Naive thymus-derived CD8-positive, alpha-beta T cell (primary cell): ENCODE measurements at places on chromosomes 7 and 10. TPM values are rescaled to one million over a fixed set of nuclear protein-coding genes. Genes with fewer than 3 reads are reported as not detected.

The DNA2 gene
- 9.8 TPM for total RNA-seq

GRCh38 chr7:151795168-151795811, 81.6 kb downstream of the PRKAG2 start:
- H3K27ac ChIP-seq, result no peak overlapping the region
- peaks cover 12% of the 10 kb centered on the region for H3K4me1 ChIP-seq
- no peak for DNase-seq
- H3K27me3 ChIP-seq, result no peaks in the 10 kb centered on the region

- H3K4me1 ChIP-seq, result peaks cover 89% of the 10 kb centered on the region
- no peaks in the 10 kb centered on the region for H3K27me3 ChIP-seq
- H3K36me3 ChIP-seq, result no peaks in the 10 kb centered on the region
- peak overlapping the region; percentile 99 for H3K27ac ChIP-seq
- peak overlapping the region; percentile 98 for H3K4me3 ChIP-seq
Observed at GRCh38 chr10:68334672-68335467, 2.1 kb upstream of the PBLD start.

GRCh38 chr7:117126676-117127075, 173.4 kb downstream of the ST7 start:
- H3K4me1 ChIP-seq, result no peaks in the 10 kb centered on the region
- no peaks in the 10 kb centered on the region for H3K36me3 ChIP-seq
- H3K4me3 ChIP-seq, result no peak overlapping the region
- H3K27me3 ChIP-seq, result no peaks in the 10 kb centered on the region

The ACADSB gene
- total RNA-seq, result 46.3 TPM

The TRIM74 gene
- 8.3 TPM for total RNA-seq

GRCh38 chr10:91229683-91230082, 9.2 kb downstream of the PCGF5 start:
- DNase-seq, result no peak
- no peaks in the 10 kb centered on the region for H3K27me3 ChIP-seq
- peaks cover 28% of the 10 kb centered on the region for H3K4me1 ChIP-seq
- H3K36me3 ChIP-seq, result peaks cover 26% of the 10 kb centered on the region

The PRR15 gene
- not detected for total RNA-seq

DNA sequence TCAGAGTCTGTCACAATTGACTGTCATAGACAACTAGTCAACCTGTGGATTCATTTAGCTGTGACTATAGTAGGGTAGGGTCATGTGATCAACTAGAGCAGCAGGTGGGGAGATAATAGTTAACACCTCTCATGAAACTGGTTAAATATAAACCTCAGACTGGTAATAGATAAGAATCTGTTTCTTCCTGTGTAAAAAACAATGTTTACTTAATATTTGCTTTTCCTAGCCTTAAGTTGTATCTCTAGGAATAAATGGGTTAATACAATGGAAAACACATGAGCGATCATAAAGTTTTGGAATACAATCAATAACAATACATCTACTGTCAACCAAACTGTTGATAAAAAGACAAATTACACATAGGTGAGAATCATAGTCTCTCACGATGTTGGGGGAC, 43.4 kb upstream of the ITGB8 start:
- no peak overlapping the region for H3K4me3 ChIP-seq
- no peaks in the 10 kb centered on the region for H3K36me3 ChIP-seq
- DNase-seq, result no peak
- H3K4me1 ChIP-seq, result no peaks in the 10 kb centered on the region
- H3K27ac ChIP-seq, result no peak overlapping the region

DNA sequence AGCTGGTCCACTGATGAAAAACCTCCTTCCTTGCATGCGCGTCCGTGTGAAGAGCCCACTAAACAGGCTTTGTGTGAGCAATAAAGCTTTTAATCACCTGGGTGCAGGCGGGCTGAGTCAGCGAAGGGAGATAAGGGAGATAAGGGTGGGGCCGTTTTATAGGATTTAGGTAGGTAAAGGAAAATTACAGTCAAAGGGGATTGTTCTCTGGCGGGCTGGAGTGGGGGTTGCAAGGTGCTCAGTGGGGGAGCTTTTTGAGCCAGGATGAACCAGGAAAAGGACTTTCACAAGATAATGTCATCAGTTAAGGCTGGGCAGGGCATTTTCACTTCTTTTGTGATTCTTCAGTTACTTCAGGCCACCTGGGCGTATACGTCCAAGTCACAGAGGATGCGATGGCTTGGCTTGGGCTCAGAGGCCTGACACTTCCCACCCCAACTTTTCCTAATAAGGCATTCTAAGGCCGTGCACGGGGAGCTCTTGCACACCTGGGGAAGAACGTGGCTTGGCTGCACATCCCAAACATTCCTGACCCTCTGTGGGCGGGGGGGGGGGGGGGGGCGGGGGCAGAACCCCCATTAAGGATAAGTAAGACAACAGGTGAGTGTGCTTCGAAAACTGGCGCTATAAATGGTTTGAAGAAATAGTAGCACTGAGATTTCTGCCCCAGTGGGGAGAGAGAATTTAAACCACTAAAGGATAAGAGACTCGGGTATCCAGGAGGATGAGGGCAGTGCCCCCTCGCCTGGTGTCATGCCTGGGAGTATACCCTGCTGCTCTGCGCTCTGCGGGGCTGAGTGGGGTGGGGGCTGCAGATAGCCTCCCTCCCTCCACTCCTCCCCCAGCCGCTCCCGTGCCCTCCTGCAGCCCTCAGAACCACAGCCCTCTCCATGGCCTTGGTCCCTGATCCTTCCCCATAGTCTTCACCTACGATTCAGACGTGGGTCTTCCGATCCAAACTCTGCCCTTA, 217.6 kb downstream of the MLLT10 start:
- H3K27ac ChIP-seq, result no peak overlapping the region
- peaks cover 15% of the 10 kb centered on the region for H3K4me1 ChIP-seq
- H3K27me3 ChIP-seq, result no peaks in the 10 kb centered on the region
- no peak for DNase-seq
- no peak overlapping the region for H3K4me3 ChIP-seq

- DNase-seq, result no peak
- no peaks in the 10 kb centered on the region for H3K27me3 ChIP-seq
- H3K4me1 ChIP-seq, result peaks cover 11% of the 10 kb centered on the region
- H3K36me3 ChIP-seq, result no peaks in the 10 kb centered on the region
- H3K4me3 ChIP-seq, result no peak overlapping the region
- no peak overlapping the region for H3K27ac ChIP-seq
Observed at GRCh38 chr10:73653701-73654100, 2.1 kb downstream of the SYNPO2L start.

The CC2D2B gene
- not detected for total RNA-seq

- H3K36me3 ChIP-seq, result no peaks in the 10 kb centered on the region
- peaks cover 12% of the 10 kb centered on the region for H3K4me1 ChIP-seq
- peak; percentile 16 for DNase-seq
- H3K27me3 ChIP-seq, result peaks cover 6% of the 10 kb centered on the region
- H3K27ac ChIP-seq, result no peak within 1 kb of the TSS
- peak within 1 kb of the TSS; percentile 80 for H3K4me3 ChIP-seq
Observed at GRCh38 chr10:46556515-46557318, at the start of gene GPRIN2. Gene GPRIN2, minus strand, starts transcription at chr10:46556658. Its CDS starts 5,922 bp downstream, at chr10:46550736.

DNA sequence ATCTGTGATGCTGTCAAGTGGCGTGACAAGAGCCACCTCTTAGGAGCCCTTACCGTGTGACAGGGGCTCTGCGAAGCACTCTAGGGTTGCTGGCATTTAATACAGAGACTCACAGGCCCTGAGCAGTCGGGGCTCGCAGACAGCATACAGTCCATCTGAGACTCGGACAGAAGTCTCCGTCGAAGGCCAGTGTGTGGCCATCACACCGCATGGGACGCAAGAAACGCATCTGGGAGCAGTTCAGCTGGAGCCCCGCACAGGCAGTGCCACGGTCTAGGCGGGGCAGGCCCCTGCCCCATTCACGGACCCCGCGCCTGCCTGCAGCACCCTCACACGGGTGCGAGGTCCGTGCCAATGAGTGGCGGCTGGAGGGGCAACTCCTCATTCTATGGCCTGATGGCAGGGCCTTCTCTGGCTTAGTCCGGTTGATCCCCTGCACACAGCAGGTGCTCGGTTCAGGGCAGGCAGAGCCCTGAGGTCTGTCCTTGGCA, 33.6 kb downstream of the IQCE start:
- no peak overlapping the region for H3K27ac ChIP-seq
- DNase-seq, result no peak
- peaks cover 16% of the 10 kb centered on the region for H3K36me3 ChIP-seq

DNA sequence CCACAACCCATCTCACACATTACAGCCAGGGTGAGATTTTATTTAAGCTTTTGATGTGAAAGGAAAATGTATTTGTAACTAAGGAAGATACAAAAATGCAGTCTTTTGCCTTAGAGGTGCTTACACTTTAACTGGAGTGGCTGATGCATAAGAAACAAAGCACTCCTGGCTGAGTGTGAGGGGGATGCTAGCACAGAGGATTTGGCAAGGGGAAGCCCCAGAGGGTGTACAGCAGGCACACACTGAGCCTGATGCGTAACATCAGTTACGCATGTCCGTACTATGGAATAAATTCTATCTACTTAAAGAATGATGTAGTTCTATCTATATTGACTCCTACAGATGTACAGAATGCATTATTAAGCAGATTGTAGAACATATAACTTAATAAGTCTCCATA, 17.8 kb downstream of the GIMAP8 start:
- peak overlapping the region; percentile 92 for H3K27ac ChIP-seq
- H3K36me3 ChIP-seq, result peaks cover 81% of the 10 kb centered on the region
- H3K27me3 ChIP-seq, result no peaks in the 10 kb centered on the region
- DNase-seq, result no peak
- H3K4me1 ChIP-seq, result peaks cover 93% of the 10 kb centered on the region

DNA sequence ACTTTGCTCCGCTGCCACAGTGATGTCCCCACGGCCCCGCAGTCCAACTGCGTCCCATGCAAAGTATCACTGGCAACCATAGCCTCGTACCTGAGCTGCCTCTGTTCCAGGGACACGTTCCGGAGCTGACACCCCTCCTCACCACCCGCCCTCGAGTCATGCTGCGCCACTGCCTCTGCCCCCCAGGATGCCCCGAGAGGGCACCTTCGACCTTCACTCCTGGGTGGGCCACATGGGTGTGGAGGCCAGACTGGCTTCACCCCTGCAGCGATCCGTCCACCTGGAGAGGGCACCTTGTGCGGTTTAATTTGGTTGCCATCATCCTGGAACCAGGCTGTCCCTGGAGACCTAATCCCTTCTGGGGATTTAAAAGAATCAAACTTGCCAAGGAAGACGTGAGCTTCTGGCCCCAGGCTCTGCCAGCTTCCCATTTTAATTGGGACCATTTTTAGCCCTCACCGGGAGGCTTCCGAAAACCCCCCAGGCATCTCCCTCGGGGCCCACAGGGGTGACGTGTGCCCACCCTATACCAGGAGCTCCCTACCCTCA, 19.2 kb upstream of the TNRC18 start:
- H3K4me3 ChIP-seq, result no peak overlapping the region
- no peak overlapping the region for H3K27ac ChIP-seq
- DNase-seq, result no peak
